Amniotic epithelial cell (primary cell): ENCODE measurements at places on chromosomes 5 and 9.

GRCh38 chr5:10592601-10593000, 28.7 kb downstream of the ANKRD33B start:
- no peak for DNase-seq

- no peak for DNase-seq
Observed at GRCh38 chr5:142428036-142428772, 103.4 kb upstream of the SPRY4 start.

- DNase-seq = peak; percentile 22
Observed at GRCh38 chr5:116308391-116308790, 223.6 kb downstream of the COMMD10 start.

GRCh38 chr9:121868626-121869025, 217.2 kb downstream of the DAB2IP start:
- no peak for DNase-seq

DNA sequence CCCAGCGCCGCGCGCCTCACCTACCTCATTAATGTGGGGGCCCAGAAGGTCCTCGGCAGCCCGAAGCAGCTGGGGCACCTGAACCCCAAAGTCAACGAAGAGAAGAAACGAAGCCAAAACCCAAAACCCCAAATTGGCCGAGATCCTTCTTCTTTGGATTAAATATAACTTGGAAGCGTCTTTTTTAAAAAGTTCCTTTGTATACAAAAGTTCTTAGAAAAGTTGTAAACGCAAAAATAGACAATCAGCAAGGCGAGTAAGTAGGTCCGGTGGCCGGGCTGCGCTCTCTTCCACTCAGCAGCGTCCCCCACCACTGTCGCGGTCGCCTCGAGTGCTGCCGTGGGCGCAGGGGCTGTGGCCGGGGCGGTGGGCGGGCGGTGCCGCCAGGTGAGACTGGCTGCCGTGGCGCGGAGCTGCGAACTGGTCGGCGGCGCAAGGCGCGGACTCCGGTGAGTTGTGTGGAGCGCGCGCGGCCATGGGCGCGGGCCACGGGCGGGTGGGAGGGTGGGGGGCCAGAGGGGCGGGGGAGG, 360 bp downstream of the KLF4 start:
- DNase-seq = no peak

- DNase-seq = no peak
Observed at GRCh38 chr5:122173474-122174415, 44.4 kb downstream of the ZNF474 start.

GRCh38 chr9:111621895-111622480, 9.1 kb upstream of the DNAJC25 start:
- DNase-seq = peak; percentile 57

DNA sequence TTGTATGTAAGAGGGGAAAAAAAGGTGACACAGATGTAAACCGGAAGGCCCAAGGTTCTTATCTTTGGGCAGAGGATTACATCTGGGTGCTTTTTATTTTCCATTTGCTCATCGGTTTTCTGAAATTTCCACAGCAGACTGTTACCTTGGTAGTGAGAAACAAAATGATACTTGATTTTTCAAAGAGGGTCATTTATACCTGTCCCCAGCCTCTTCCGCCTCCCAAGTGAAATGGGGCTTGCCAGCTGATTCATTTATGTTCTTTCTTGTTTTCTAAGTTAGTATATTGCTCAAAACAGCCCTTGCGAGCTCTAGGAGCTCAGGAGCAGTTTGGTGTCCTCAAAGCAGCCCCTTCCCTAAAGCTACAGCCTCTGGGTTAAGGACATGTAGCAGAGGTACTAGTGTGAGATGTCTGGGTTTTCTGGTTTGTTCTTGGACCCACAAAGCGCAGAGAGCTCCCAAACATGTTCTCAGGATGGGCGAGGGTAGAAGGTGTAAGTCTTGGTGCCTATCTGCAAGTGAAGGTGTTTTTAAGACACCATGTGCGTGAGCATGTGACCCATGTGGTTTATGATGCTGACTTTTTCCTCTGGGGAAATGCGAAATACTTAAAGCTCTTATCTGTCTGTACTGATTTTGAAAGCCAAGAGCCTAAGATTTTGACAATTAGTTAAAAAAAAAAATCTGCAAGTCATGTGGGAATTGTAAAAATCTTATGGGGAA, 38.3 kb downstream of the DAPK1 start:
- DNase-seq = peak; percentile 56

DNA sequence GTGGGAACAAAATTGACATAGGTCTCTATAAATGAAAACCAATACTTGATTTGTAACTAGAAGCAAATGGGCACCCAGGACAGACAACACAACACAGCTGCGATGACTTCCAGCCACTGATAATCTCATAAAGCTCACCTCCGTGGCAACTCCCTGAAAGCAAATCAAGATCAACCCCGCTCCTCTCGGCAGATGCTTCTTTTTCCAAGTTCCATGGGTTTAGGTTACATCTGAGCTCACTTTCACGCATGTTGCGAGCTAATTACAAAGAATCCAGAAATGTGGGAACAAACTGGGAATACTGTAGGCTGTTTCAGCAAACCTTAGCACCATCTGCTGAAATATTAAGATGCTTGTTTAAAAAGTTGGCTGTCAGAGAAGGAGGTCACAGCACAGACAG, 153.9 kb downstream of the ELAVL2 start:
- DNase-seq = no peak

GRCh38 chr5:101174981-101175380, 271.9 kb upstream of the ST8SIA4 start:
- DNase-seq = no peak

GRCh38 chr5:72209147-72210115, 102.2 kb downstream of the MAP1B start:
- no peak for DNase-seq

- peak; percentile 72 for DNase-seq
Observed at GRCh38 chr9:112846528-112847488, 43.9 kb downstream of the SLC46A2 start.

DNA sequence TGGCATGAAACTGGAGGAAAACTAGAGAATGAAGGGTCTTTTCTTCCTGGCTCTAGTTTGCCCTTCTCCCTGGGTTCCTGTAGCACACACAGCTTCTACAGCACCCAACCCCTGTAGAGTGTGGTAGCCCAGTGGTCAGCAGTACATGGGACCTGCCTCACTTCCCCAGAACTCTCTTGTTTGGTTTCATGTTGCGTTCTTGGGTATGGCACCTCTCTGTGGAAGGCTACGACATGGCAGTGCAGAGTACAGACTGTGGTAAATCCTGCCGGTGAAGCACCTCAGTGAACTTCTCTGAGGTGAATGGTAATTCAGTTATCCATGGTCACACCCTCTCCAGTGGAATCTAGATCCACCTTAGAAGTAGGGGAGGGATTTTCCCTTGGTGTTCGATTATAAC, 105.5 kb downstream of the TLR4 start:
- DNase-seq = no peak

- DNase-seq = no peak
Observed at GRCh38 chr9:36140086-36141084, 3.9 kb downstream of the GLIPR2 start.

GRCh38 chr9:73805111-73805510, 653.4 kb downstream of the ANXA1 start:
- DNase-seq = peak; percentile 96

DNA sequence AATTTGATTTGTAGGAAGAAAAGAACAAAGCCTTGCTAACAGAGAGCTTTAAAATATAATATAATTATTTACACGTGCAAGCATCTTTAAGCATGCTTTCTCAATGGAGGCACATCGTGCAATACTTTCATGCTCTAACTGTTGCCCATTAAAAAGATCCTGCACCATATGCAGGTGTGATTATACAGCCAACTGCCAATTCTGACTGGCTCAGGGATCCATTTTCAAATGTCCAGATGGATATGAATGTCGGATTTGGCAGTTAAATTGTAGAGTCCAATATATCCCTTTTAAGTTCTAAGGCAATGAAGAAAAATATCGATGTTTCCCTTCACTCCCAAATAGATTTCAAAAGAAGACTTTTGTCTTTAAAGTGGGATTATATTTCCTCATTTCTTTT, 416.4 kb upstream of the CD180 start:
- DNase-seq = no peak

DNA sequence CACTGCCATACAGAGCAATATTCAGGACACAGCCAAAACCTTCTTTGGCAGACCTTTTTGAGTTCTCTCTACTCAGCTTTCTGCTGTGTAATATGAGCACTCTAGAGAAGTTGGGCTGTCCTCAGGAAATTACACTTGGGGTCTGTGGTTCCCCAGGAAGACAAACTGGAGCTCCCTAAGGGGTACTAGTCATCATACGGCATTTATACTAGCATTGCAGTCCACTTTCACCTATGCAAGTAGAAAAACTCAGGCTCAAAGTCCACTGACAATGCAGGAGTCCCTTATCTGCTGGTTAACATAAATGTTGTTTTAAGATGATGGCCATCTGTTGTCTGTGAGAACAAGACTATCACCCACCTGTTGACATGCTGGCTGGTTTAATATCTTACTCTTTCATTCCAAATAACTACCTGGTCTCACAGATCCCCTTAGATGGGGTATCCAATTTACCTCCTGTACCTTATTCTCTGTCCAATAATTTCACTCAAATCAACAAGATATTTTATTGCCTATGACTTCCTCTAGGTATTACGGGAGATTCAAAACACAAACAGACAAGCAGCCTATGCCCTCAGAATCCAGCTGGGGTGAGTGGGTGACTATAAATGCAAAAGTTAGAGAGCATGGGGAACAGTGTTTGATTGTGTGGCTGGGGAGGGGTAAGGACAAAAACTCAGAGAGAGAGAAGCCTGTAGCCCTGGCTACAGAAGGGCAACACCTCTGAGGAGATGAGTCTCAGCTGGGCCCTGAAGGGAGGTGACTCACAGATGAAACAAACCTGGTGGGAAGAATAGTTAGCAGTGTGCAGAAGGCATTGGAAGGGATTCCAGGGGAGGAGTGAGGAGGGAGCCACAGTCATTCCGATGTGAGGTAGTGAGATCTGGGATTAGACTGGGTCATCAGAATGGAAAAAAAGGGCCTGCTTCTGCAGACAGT, 10.2 kb downstream of the DOCK8 start:
- no peak for DNase-seq

- peak; percentile 88 for DNase-seq
Observed at GRCh38 chr9:72041775-72042194, 18.6 kb downstream of the C9orf57 start.

DNA sequence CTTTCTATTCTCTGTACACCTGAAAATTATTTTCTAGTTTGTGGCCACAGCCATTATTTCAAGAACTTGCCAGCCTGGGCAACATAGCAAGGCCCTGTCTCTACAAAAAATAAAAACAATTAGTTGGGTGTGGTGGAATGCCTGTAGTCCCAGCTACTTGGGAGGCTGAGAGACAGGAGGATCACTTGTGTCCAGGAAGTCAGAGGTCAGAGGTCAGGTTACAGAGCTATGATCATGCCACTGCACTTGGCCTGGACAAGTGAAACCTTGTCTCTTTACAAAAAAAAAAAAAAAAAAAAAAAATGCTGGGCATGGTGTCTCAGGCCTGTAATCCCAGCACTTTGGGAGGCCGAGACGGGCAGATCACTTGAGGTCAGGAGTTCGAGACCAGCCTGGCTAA, 58.3 kb downstream of the HMGCR start:
- DNase-seq = no peak

DNA sequence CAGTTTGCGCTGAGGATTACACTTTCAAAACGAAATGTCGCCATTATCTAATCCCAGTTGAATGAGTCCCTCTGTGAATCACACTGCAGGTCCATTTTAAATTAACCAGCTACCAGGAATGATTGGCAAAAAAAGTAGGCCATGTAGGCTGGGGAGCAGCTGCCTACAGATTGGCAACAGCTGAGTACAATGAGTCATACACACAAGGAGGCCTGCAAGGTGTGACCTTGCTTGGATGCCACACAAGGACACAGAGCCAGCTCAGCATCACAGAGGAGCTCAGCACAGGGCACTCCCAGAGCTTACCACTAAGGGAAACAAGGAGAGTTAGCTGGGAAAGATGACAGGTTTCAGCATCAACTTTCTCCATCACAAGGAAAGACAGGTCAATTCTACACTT, 12.9 kb downstream of the HAVCR1 start:
- DNase-seq = peak; percentile 8

- peak; percentile 38 for DNase-seq
Observed at GRCh38 chr5:172607213-172607793, 33.8 kb upstream of the NEURL1B start.

- DNase-seq = no peak
Observed at GRCh38 chr9:89400403-89401116, 82.3 kb downstream of the SECISBP2 start.

GRCh38 chr9:34989946-34990635, 546 bp downstream of the DNAJB5 start:
- DNase-seq = peak; percentile 32

- no peak for DNase-seq
Observed at GRCh38 chr5:177457852-177458681, 11.5 kb downstream of the PRR7 start.

GRCh38 chr5:67414712-67415111, 218.1 kb upstream of the CD180 start:
- peak; percentile 29 for DNase-seq

- DNase-seq = no peak
Observed at GRCh38 chr5:7445831-7446230, 49.9 kb downstream of the ADCY2 start.

- no peak for DNase-seq
Observed at GRCh38 chr9:111877420-111877819, 19.2 kb upstream of the UGCG start.

- DNase-seq = peak; percentile 79
Observed at GRCh38 chr9:88198341-88198807, 60.1 kb upstream of the SPATA31C2 start.

- DNase-seq = no peak
Observed at GRCh38 chr5:375921-376798, 54.6 kb downstream of the AHRR start.

DNA sequence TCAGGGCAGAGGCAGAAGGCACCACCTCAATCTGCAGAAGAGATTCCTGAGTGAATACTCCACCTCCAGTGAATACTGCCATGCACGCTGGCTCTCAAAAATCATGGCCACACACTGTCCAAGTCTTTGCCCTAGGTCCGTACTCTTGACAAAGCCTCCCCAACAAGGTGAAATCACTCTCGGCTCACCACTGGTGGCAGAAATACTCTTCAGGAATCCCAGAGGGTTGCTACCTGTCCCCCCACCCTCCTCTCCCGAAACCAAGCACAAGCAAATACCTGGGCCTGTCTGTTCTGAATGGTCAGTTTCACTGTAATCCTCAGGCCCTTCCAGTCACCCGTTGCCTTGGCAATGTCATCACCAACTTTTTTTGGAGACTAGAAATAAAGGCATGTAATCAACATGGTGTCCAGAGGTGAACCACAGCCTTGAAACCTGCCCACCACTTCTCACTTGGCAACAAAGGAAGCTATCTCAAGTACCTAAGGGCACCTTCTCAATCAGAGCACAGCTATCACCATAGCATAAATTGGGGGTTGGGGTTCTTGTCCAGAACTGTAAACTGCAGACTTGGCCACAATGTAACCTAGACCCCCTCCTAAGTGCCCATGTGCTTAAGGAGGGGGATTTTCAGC, 1.8 kb downstream of the RPL12 start:
- DNase-seq = no peak

GRCh38 chr5:109252731-109253130, 157.0 kb downstream of the PJA2 start:
- no peak for DNase-seq
